Panc1 (cell line): ENCODE measurements at places on chromosomes 11 and 22.

GRCh38 chr11:134414766-134415765 is 3.0 kb upstream of the B3GAT1 start:
- DNase-seq, result no peak

- no peak for DNase-seq
These were observed 3.9 kb upstream of the SLC16A8 start for GRCh38 chr22:38087855-38088254.

DNA sequence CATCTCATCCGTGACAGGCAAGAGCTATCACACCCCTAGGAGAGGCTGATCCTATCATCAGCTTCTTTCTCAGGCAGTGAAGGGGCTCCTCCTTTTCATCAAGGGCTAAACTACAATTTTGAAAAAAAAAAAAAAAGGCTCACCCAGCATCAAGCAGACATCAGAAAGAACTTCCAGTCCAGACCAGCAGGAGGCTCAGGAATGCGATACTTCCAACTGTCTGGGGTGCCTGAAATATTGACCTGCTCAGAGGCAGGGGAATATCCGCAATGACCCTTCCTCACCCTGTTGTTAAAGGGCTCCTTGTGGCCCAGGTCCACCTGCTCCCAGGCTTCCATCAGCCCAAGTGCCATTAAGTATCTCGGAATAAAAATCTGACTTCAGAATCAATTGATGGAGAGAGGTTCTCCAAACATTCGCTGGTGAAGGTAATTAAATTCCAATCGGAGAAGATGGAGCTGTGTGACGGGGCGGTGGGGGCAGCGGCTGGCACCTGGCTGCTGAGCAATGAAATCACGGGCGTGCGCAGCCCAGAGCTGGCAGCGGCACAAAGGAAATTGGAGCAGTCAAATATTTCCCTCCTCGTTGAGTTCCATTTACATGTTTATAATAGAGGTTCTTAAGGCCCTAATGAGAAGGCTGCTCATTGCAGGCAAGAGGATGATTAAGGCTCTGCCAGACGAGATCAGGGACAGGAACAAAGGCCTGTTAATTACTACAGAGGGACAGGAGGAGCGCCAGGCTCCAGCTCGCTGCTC is 69.0 kb upstream of the THY1 start:
- DNase-seq, result no peak

GRCh38 chr11:121572571-121573059 is 119.8 kb upstream of the SORL1-AS1 start:
- no peak for DNase-seq

DNA sequence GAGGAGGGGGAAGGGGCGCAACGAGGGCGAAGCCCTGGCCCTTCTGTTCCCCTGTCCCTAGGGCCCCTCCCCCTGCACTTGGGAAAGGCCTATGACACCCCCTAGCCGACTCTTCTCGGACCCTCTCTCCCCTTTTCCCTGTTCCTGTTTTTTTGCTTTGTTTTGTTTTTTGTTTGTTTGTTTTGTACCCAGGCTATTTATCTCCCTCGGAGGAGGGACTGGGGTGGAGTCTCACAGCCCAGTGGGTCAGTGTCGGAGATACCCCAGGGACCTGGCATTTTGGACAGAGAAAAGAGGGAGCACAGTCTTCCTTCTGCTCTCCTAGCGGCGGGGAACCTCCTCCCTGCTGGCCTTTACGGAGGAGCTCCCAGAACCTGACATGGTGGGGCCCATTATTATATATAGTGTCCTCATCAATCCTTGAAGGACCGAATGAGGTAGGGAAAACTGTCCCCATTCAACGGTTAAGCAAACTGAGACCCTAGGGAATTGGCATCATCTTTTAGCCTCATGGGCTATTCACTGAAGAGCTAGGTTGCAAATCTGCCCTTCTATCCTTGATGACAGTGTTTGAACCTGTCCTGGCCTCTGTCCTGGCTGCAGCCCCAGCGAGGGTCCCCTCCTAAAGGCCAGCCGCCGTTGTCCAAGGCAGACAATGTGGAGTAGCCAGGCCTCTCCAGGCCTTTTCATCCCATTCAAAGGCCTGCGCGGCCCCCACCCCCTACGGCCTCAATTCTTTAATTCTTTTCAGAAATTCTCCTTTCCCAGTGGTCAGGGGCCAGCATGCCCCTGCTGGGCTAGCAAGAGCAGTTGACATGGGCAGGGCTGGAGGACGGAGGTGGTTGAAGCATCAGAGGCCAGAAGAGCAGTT is 911 bp downstream of the EMID1 start:
- no peak for DNase-seq

DNA sequence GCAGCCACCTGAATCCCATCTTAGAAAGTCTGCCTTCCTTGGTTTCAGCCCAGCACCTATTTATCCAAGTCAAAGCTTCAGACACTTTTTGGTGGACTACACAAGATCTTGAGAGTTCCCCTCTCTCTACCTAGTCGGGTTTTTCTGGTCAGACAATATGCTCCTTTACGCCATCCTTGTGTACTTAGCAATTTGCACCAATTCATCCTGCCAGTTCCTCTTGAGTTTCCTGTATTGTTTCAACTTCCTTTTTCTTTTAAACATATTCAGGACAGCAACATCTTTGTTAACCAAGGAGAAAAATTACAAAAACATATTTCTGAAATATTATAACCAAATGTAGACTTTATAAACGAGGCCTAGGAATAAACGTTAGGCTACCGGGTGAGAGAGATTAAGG is 368.2 kb upstream of the CADM1 start:
- DNase-seq, result no peak

DNA sequence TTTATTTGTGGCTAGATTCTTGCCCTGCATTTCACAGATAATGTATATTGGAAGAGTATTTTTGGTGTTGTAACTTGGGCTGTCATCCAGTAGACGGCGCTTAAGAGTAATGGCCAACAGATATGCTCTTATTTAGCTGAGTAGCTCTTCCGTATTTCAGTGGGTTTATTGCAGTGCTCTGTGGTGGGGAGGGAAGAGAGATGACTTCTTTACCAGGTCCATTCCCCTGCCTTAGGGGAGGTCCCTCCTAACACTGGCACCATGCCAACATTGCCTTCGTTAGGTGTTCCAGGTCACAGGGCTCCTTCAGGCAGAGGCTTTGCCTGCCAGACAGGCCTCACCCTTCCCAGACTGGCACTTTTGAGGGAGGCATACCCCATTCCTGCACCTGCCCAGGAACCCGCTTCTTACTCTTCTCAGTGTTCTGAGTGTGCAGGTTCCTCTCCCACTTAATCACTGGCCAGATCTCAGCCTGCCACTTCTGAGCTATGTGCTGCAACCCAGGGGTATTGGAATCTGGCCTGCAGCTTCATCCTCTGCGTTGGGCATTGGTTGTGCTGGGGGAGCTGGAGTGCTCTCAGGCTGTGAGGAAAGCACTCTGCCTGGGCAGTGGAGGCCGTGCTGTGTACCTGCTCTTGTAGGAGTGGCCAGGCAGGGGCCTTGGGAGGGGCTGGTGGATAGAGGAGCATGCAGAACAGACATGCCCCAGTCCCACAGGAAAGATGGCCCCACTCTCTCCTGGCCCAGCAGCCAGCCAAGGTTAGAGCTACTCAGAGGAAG is 29.4 kb upstream of the SLN start:
- peak; percentile 39 for DNase-seq

DNA sequence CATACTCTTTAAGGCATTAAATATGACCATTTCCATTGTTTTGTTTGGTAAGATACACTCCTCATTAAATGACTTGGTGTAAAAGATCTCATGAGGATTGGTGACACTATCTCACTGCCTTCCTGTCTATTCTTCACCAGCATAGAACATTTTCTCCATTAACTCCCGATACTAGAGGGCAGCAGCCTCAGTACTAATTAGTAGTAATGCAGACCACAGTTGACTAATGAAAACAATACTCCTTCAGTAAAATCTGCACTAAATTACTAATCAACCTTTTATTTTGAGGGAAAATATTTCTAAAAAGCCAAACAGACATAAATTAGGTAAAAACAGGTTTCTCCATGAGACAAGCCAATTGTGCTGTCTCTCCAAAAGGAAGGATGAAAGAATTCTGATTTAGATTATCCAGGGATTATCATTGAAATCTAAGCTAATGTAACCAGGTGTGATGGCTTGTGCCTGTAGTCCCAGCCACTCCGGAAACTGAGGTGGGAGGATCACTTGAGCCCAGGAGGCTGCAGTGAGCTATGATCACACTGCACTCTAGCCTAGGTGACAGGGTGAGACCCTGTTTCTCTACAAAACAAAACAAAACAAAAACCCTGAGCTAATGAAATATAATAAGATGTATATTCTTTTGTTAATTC is 9.4 kb downstream of the PGM2L1 start:
- peak; percentile 58 for DNase-seq

GRCh38 chr11:75655605-75656004 is 13.2 kb downstream of the MAP6 start:
- DNase-seq, result no peak

- no peak for DNase-seq
These were observed 2014.7 kb upstream of the RAG2 start for GRCh38 chr11:38612701-38613100.

DNA sequence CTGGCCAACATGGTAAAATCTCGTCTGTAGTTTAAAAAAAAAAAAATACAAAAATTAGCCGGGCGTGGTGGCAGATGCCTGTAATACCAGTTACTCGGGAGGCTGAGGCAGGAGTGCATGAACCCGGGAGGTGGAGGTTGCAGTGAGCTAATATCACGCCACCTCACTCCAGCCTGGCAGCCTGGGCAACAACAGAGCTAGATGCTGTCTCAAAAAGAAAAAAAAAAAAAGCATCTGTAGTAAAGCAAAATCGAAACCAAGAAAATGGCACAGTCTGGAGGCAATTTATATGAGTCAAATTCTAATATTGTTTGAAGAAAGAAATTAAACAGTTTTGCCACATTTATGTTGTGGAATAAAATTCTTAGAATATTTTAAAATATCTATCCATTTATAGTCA is 365.0 kb upstream of the CHORDC1 start:
- no peak for DNase-seq
